Activated CD4-positive, alpha-beta T cell treated with anti-CD3 and anti-CD28 coated beads for 36 hours (primary cell): ENCODE measurements at places on chromosomes 1 and 21. TPM values are rescaled to one million over a fixed set of nuclear protein-coding genes. Genes with fewer than 3 reads are reported as not detected.
A peak's percentile ranks its signal among the peaks of the same experiment; 100 is the strongest.

DNA sequence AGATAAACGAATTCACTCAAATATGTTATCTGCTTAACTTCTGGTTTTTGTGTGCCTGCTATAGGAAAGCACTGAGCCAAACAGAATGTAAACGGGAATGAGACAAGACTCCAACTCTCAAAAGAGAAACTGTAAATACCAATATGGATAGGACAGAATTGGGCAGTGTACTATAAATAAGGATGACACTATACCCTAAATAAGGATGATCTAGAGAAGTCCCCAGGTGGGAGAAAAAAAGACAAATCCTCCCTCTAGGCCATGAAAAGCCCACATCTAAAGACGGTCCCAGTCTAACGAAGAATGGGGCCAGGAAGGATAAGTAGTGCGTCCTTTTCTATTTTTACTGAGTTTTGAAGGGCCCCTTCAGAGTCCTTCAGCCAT lies 1.5 kb upstream of the GABPB2 start:
- peaks cover 9% of the 10 kb centered on the region for H3K36me3 ChIP-seq
- H3K4me1 ChIP-seq: peaks cover 18% of the 10 kb centered on the region

DNA sequence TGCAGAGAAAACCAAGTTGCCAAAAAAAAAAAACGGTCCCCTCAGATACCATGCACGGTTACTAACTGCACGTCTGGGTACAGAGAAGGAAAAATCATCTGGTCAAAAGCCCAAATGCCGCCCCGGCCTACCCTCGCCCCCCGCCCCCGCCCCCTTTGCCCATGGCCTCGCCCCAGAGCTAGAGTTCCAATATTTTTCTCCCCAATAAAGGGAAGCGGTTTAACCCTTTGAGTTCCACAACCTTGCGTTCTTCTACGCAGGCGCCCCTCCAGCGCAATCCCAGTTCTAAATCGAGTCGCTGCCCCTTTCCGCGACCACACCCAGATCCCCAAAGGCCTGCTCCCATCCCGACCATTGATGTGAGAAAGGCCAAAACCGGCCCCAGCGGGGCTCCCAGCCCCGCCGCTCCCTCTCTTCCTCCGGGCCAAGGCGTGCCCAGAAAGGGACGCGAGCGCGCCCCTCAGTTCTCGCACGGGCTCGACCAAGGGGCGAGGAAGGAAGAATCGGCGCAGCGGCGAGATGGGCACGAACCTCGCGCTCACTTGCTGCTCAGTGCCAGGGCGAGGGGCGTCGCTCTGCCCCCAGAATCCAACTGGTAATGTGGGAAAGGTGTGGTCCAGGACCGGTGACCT lies 797 bp downstream of the WDR47 start:
- peak; percentile 53 for DNase-seq
- H3K4me3 ChIP-seq: peak overlapping the region; percentile 82
- H3K36me3 ChIP-seq: no peaks in the 10 kb centered on the region

- no peak overlapping the region for H3K27ac ChIP-seq
- H3K36me3 ChIP-seq: no peaks in the 10 kb centered on the region
- H3K4me3 ChIP-seq: no peak overlapping the region
- no peaks in the 10 kb centered on the region for H3K4me1 ChIP-seq
- DNase-seq: no peak
These were observed 129.6 kb downstream of the CLEC20A start for GRCh38 chr1:178367151-178367550.

- H3K4me3 ChIP-seq: no peak overlapping the region
- H3K27ac ChIP-seq: no peak overlapping the region
- H3K36me3 ChIP-seq: no peaks in the 10 kb centered on the region
- H3K4me1 ChIP-seq: peaks cover 10% of the 10 kb centered on the region
- H3K27me3 ChIP-seq: peaks cover 4% of the 10 kb centered on the region
These were observed 2.7 kb downstream of the EPHX1 start for GRCh38 chr1:225812488-225813213.

DNA sequence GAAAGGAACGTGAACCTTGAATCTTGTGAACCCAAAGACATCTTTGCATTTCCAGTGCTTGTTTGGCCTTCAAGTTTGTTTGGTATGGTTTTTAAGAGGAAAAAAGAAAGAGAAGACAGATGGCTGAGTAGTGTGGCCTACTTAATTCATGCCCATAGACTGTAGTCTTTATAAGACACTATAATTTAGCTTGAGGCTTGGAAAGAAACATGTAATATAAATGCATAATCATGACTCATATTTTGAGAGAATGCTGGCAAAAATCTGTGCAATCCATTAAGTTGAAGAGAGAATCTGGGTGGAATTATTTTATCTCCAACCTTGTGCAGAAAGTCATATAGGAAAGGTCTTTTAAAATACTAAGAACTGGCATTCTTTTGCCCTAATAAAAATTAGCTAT lies 179.3 kb downstream of the SIPA1L2 start:
- H3K4me3 ChIP-seq: no peak overlapping the region
- no peaks in the 10 kb centered on the region for H3K4me1 ChIP-seq

DNA sequence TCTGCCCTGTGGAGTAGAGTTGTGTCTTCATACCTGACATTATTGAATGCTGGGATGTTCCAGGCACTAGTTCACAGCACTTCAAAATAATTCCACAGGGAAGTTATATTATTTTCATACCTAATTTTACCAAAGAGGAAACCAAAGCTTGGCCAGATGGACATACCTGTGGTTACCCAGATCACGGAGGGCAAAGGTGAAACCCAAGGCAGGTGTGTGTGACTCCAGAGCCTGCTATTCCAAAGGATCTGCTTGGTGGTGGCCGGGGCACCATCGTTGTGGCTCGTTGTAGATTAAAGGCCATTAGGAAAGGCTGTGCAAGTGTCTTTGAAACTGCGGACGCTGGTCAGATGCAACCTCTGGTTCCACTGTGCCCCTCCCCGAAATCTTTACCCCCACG lies 108.6 kb downstream of the ZBTB18 start:
- no peaks in the 10 kb centered on the region for H3K27me3 ChIP-seq
- H3K27ac ChIP-seq: no peak overlapping the region
- H3K36me3 ChIP-seq: no peaks in the 10 kb centered on the region
- H3K4me1 ChIP-seq: no peaks in the 10 kb centered on the region

The LORICRIN gene
- not detected for total RNA-seq

GRCh38 chr1:34176830-34177603 lies at the start of gene C1orf94:
Gene C1orf94, plus strand, starts transcription at chr1:34176907. Its CDS starts 883 bp downstream, at chr1:34177790.
- H3K4me3 ChIP-seq: no peak within 1 kb of the TSS
- H3K27me3 ChIP-seq: peaks cover 45% of the 10 kb centered on the region
- H3K4me1 ChIP-seq: no peaks in the 10 kb centered on the region
- H3K27ac ChIP-seq: no peak within 1 kb of the TSS
- H3K36me3 ChIP-seq: no peaks in the 10 kb centered on the region

The S100A14 gene
- 0.14 TPM for total RNA-seq

DNA sequence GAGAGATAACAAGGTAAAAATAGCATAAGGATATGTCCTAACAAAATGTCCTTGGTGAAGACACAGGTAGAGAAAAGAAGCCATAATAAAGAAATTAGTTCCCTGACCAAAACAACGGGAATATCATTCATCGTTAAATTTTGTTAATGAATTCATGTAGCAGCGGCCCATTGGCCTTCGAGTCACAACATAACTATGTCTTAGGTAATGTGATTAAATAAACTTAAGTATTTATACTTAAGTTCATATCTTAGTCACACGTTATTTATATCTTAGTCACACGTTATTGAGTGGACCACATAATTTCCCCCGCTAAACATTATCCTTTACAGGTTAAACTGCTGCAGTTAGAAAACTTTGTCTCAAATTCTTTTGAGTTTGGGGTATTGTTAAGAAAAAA lies 1.2 kb downstream of the NEXN start:
- no peak for DNase-seq
- H3K27me3 ChIP-seq: peaks cover 17% of the 10 kb centered on the region
- H3K4me3 ChIP-seq: no peak overlapping the region
- H3K27ac ChIP-seq: no peak overlapping the region
- peaks cover 4% of the 10 kb centered on the region for H3K36me3 ChIP-seq

The CD1E gene
- total RNA-seq: not detected

The SESN2 gene
- total RNA-seq: 32.9 TPM

DNA sequence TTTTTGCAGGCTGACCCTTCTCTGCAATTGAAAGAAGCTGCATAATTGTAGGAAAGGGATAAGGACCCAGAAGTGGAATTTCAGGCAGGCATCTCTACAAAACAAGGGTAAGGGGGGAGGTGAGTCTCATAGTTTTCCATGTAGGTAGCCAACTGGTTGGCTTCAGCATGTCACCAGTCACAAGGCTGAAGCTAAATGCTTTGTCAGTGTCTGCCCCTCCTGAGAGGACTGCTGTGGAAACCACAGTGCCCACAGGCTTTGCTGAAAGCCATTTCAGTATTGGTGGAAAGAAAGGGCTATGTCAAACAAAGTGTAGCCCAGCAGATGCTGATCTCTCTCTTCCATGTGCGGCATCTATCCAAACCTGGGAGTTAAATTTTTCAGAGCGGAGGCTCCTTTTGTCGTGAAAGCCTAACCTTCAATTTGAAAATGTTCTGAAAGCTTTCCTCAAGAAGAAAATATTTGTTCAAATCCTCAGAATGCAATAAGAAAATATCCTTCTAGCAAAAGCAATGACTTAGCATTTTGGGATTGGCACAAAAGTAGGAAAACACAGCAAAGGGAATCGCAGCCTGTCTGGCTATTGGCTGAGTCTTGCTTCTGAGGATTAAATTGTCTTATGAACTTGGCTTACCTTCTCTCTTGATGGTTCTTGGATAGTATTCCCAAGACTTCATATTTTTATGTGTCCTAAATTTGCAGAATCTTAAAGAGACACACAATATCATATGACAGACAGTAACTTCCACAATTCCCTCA lies 591.7 kb downstream of the PLPP3 start:
- H3K27ac ChIP-seq: no peak overlapping the region
- no peaks in the 10 kb centered on the region for H3K27me3 ChIP-seq
- DNase-seq: no peak
- no peaks in the 10 kb centered on the region for H3K4me1 ChIP-seq

GRCh38 chr1:25699500-25700143 lies 83.0 kb downstream of the MAN1C1 start:
- H3K4me3 ChIP-seq: no peak overlapping the region
- DNase-seq: peak; percentile 25
- H3K4me1 ChIP-seq: peaks cover 60% of the 10 kb centered on the region
- H3K36me3 ChIP-seq: no peaks in the 10 kb centered on the region

The TRAF3IP3 gene
- total RNA-seq: 136 TPM

GRCh38 chr1:165222580-165222979 lies 133.9 kb downstream of the LMX1A start:
- H3K27me3 ChIP-seq: peaks cover 13% of the 10 kb centered on the region
- no peaks in the 10 kb centered on the region for H3K4me1 ChIP-seq
- H3K4me3 ChIP-seq: no peak overlapping the region
- no peaks in the 10 kb centered on the region for H3K36me3 ChIP-seq

GRCh38 chr1:38028105-38028591 lies 15.6 kb downstream of the UTP11 start:
- DNase-seq: peak; percentile 87
- H3K36me3 ChIP-seq: peaks cover 28% of the 10 kb centered on the region
- peak overlapping the region; percentile 91 for H3K27ac ChIP-seq
- peaks cover 61% of the 10 kb centered on the region for H3K4me1 ChIP-seq

The HPCAL4 gene
- 0.94 TPM for total RNA-seq

DNA sequence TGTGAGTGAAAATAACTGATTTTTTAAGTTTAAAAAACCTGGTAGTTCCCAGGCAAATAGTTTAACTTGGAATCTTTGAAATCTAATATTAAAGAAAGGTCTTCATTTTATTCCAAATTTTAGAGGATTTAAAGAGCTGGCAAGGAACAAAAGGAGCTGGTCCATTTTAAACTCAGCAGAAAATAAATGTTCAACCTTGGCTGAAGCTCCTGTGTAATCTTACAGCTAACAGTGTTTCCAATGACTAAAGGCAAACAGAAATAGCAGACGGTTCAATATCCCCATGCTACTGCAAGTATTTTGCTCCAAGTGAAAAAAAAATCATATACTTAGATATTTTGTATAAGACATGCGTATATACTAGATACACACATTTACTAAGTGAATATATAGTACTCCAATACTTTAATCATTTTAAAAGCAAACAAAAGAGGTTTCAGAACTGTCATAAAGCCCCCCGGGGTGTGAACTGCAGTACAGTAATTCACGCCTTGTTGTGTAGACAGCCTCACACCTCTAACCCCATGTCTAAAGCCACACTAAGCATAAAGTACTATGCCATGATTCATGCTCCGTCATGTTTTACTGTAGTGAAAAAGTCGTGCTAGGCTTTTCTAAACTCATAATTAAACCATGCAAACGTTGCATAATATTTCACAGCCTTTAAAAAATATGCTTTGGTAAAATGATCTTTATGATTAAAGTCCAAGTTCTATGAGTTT lies 132.2 kb downstream of the CLIC6 start:
- H3K36me3 ChIP-seq: peaks cover 66% of the 10 kb centered on the region
- peaks cover 35% of the 10 kb centered on the region for H3K4me1 ChIP-seq
- no peak overlapping the region for H3K27ac ChIP-seq
- no peak overlapping the region for H3K4me3 ChIP-seq
- H3K27me3 ChIP-seq: no peaks in the 10 kb centered on the region

DNA sequence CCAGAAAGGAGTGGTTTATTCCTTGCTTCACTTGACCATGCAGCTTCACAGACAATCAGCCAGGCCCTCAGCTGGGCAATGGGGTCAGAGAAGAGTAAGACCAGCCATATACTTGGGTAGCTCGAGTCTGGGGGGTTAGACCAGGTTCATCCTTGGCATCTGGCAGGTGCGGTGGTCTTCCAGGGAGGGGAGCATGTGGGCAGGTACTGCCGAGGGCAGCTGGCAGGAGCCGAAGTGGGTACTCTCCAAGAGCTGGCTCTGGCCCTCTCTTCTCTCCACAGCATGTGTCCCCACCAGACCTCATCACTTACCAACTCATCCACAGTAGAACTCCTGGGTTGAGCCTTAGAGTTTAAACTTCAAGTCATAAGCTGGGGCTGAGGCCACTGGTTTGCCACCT lies 156.8 kb downstream of the FOXD2 start:
- H3K4me1 ChIP-seq: no peaks in the 10 kb centered on the region
- no peak overlapping the region for H3K4me3 ChIP-seq
- no peak for DNase-seq
- H3K36me3 ChIP-seq: no peaks in the 10 kb centered on the region

The RGS18 gene
- total RNA-seq: not detected

The PRAMEF5 gene
- not detected for total RNA-seq

DNA sequence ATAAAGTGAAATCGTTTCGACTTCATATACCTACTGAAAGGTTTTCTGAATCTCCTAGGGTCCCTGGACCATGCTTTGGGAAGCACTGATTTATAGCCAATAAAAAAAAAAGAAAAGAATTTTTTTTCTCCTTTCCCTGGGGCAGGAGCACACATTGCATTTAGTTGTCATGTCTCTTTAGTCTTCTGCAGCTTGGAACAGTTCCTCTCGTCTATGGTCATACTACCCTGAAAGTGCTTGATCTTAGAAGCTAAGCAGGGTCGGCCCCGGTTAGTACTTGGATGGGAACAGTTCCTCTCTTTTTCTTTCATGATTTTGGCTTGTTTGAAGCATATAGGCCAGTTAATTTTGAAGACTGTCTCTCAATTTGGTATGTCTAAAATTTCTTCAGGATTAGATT lies 3.7 kb upstream of the SERPINC1 start:
- H3K4me1 ChIP-seq: no peaks in the 10 kb centered on the region
- H3K27me3 ChIP-seq: no peaks in the 10 kb centered on the region
- no peak overlapping the region for H3K27ac ChIP-seq
- H3K36me3 ChIP-seq: no peaks in the 10 kb centered on the region
- no peak for DNase-seq
- H3K4me3 ChIP-seq: no peak overlapping the region
